Astrocyte (in vitro differentiated cells and primary cell): ENCODE measurements at places on chromosomes 6 and 20.

- peak; percentile 88 for DNase-seq
Observed at GRCh38 chr6:41581381-41581991, 35.3 kb downstream of the FOXP4 start.

DNA sequence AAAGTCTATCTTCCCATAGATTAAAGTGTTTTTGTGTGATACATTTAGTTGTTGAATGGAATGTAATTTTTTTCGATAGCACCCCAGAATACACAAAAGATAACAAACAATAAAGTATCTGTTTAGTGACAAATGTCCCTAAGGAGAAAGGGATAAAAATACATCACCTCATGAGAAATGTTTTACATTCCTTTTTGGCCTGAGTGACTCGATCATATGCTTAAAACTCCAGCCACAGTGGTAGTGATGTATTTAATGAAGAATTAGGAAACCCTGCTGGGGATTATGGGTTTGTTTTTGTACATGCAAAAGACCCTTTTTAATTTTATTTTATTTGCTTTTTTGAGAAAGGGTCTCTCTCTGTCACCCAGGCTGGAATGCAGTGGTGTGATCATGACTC lies 4.3 kb upstream of the SGK1 start:
- DNase-seq: no peak

- DNase-seq: no peak
Observed at GRCh38 chr6:78868116-78868515, 765 bp downstream of the IRAK1BP1 start.

- no peak for DNase-seq
Observed at GRCh38 chr6:125346201-125346925, 44.6 kb upstream of the HDDC2 start.

GRCh38 chr20:62117658-62118057 lies 4.6 kb upstream of the LSM14B start:
- DNase-seq: no peak

GRCh38 chr20:59955131-59955796 lies 3.0 kb upstream of the CDH26 start:
- no peak for DNase-seq

DNA sequence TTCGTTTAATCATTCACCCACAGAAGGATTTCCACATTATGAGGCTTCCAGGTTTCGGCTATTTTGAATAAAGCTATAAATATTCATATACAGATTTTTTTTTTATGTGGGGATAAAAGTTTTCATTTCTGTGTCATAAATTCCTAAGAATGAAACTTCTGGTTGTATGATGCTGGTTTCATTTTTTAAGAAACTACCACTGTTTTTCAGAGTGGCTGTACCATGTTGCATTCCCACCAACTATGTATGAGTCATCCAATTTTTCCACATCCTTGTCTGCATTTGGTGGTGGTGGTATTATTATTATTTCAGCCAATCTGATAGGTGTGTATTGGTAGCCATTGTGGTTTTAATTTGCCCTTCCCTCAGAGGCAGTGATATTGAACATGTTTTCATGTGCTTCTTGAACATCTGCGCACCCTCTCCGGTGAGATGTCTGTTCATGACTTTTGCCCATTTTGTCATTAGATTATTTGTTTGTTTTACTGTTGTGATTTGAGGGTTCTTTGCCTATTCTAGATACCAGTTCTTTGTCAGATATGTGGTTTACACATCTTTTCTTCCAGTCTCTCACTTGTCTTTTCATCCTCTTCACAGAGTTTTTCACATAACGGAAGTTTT lies 75.5 kb downstream of the DOK5 start:
- peak; percentile 65 for DNase-seq

DNA sequence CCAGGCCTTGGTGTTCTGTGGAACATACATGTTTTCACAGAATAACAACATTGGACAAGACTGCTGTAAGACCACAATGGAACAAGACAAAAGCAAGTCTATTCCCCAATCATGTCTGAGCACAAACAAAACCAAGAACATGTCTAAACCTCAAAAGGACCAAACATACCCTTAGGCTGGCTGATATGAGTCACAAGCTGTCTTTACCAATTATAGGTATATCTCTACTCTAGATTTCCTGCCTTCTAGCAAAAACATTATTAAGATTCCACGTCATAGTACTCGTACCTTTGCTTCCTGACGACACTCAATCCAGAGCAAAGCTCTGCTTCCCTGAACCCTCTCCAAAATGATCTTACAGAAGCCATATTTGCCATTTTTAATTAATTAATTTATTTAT lies 15.4 kb upstream of the L3MBTL1 start:
- DNase-seq: peak; percentile 6
